ENCODE measurements at places on chromosomes 6 and 20.

- DNase-seq = no peak
Measured at GRCh38 chr20:2331106-2331505, 35.3 kb downstream of the TGM3 start.

GRCh38 chr6:28005152-28005890, 48.3 kb downstream of the OR2B6 start:
- DNase-seq = no peak

DNA sequence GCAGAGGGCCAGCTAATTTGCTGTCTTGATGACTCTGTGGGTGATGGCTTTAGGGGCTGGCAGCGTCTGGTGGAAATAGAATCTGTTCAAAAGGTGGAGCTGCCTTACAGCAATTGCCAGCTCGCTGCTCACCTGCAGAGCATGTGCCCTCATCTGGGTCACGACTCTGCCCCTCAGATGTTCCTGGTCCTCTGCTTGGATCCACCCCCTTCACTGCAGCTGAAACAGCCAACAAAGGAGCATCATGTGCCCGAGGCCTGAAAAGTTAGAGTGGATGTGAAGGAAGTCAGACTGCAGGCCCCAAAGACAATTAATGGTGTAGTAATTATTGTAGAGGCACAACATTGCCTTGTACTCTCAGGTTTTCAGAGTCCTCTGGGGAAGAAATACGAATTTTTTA, 19.9 kb downstream of the RREB1 start:
- DNase-seq = no peak

DNA sequence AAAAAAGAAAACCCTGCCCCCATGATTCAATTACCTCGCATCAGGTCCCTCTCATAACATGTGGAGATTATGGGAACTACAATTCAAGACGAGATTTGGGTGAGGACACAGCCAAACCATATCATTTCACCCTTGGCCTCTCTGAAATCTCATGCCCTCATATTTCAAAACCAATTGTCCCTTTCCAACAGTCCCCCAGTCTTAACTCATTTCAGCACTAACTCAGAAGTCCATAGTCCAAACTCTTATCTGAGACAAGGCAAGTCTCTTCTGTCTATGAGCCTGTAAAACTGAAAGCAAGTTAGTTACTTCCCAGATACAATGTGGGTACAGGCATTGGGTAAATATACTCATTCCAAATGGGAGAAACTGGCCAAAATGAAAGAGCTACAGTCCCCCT, 536.1 kb downstream of the MEI4 start:
- no peak for DNase-seq

GRCh38 chr20:57742507-57743181, 32.8 kb upstream of the PMEPA1 start:
- no peak for DNase-seq

DNA sequence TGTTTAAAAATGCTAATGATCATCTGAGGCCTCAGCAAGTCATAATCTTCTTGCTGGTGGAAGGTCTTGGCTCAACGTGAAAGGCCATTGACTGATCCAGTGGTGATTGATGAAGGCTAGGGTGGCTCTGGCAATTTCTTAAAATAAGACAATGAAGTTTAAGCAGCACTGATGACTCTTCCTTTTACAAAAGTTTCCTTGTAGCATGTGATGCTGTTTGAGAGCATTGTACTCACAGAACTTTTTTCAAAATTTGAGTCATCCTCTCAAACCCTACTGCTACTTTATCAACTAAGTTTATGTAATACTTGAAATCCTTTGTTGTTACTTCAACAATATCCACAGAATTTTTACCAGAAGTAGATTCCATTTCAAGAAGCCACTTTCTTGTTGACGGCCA, 382.3 kb downstream of the ESR1 start:
- no peak for DNase-seq
